ENCODE measurements at places on chromosomes 16 and 17.

- no peak for DNase-seq
Observed at GRCh38 chr16:46923513-46924295, 39.5 kb downstream of the GPT2 start.

- DNase-seq, result no peak
Observed at GRCh38 chr17:79054200-79054960, 20.2 kb upstream of the ENGASE start.

- DNase-seq, result no peak
Observed at GRCh38 chr16:49492896-49493626, 119.5 kb downstream of the C16orf78 start.

DNA sequence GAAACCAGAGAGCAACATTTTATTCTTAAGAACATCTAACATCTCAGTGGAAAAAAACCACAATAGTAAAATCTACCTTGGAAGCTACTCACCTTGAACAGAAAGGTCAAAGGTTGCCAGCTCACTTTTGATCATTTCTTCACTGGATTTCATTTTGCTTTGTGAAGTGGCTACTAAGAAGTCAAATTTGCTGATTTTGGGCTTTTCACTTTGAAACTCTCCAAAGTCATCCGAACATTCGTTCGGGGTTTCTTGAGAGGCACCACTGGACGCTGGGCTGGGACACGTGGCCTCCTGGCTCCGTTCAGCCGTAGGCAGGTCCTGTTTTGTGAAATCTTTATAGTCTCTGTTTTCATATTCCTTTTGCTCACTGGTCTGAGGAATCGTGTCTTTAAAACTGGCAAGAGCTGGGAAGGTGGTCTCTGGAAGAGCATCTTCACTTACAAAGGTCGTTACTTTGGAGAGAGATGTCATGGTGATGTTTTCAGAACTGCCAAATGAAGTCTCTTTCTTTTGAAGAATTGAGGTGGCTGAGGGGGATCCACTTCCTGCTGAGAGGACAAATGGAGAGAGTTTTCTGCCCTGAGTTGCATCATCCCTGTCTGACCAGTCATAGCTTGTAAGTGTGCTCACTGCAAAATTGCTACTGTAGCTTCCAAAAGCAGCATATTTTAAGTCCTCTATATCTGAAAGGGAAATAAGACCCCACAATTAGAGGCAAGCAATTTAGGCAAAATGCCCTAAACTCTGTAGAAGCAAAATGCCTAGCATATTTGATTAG, 52.4 kb downstream of the DUSP14 start:
- DNase-seq, result peak; percentile 78

GRCh38 chr17:50618941-50619340, 15.7 kb upstream of the ABCC3 start:
- no peak for DNase-seq

GRCh38 chr16:69324585-69325253, 5.7 kb downstream of the PDF start:
- DNase-seq, result no peak

GRCh38 chr17:52145476-52145875, 13.0 kb downstream of the CA10 start:
- no peak for DNase-seq

DNA sequence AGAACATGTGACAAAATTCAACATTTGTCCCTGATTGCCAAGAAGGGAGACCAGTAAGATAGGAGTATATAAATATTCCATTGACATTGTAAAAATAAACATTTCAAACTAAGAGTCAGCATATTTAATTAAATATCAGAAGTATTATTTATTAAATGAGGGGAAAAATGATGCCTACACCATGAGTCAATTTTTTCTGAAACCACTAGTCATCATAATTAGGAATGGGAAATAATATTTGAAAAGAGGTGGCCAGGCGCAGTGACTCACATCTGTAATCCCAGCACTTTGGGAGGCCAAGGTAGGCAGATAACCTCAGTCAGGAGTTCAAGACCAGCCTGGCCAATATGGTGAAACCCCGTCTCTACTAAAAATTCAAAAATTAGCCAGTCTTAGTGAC, 2.1 kb downstream of the CMTM1 start:
- peak; percentile 43 for DNase-seq

Measured in EH (cell line).